ENCODE measurements at places on chromosomes 7 and 10.

GRCh38 chr7:30304177-30304884, 19.9 kb downstream of the ZNRF2 start:
- DNase-seq: no peak

DNA sequence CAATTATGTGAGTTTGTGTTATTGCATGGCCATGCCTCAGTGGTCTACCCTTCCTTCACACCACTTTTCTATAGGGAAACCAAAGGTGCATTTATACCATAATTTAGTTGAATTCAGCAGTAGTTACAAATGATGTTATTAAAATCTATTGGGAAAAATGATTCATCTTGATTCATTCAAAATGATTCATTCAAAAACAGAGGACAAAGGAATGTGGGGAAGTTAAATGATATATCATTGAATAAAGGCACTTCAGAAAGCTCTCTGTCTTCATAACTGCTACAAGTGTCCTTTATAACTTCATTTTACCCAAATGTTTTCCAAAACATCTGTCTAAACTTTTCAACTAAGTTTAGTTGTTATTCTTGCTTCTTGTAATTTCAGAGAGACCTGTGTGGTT, 722.9 kb downstream of the GRM8 start:
- DNase-seq: no peak

DNA sequence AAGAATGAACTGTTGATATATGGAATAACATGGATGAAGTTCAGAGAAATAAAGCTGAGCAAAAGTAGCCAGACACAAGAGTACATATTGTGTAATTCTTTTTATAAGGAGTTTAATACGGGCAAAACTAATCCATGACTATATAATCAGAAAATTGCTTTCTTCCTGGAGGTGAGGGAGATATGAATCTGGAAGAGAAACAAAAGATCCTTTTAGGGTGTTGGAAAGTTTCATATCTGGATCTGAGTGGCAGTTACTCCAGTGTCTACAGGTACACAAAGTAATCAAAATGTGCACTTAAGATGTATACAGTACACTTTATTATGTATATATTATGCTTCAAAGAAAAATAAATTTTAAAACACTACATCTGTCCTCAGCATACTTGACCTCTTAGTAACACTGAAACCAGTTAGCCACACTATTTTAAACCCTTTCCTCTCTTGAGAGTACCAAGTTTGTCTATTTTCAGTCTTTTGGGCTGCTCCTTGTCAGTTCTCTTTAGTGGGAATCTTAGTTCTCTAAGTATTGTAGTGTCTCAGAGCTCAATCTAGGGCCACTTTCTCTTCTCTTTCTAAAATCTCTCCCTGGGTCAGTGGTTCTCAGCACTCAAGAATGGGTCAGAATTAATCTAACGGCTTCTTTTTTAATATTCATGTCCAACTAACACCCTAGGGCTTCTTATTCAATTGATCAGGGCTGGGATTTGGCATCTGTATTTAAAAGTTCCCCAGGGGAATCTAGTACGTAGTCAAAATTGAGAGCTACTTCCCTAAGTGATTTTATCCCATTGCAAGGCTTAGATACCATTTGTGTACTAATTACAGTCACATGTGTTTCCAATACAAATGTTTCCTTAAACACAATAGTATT, 4.3 kb upstream of the LIPF start:
- no peak for DNase-seq

DNA sequence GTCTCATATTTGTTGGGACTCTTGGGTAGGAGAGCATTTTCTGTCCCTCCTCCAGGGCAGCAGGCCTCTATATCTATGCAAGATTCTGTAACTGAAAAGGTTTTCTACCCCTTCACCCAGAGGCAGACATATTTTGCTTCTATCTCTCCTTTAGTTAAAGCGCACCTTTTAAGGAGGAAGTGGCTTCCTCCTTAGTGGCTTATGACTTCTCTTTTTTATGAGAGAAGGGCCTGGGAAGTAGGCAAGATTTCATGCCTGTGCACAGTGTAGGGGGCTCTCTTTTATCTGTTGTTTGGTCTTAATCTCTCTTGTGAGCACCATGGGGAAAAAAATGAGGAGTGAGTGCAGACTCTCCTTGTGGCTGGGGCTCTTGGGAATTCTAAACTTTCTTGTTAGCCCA, 122.1 kb downstream of the LRMDA start:
- no peak for DNase-seq

GRCh38 chr7:67343572-67343971, 346.9 kb downstream of the TYW1 start:
- no peak for DNase-seq

DNA sequence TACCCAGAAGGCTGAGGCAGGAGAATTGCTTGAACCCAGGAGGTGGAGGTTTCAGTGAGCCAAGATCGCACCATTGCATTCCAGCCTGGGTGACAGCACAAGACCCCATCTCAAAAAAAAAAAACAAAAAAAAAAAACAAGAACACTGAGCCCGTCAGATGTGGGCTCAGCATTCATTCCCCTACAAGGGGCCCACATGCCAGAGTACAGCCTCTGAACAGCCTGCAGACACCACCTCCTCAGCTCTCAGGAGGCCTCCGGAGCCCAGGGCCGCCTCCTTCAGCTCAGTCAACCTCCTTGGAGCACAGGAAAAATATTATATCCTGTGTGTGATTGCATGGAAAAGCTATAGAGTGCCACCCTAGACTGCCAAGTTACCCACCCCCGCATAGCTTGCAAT, 112.3 kb downstream of the ABLIM1 start:
- no peak for DNase-seq

DNA sequence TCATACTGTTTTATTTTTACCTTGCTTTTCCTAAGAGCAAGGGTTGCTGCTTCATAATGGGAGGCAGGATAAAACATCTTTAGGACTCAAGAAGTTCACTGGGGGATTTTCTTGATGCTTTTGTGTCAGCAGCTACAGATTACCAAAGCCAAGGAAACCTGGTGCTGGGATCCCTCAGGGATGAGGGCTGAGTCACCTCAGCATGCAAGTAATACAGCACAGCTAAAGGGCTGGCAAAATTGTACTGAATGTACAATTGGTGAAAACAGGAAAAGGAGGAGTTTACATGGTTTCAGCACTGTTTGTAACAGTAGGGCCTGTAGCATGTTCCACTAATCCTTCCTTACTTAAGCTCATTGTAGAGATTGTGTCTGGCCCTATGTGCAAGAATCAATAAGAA, 1056.8 kb downstream of the SORCS1 start:
- DNase-seq: no peak

DNA sequence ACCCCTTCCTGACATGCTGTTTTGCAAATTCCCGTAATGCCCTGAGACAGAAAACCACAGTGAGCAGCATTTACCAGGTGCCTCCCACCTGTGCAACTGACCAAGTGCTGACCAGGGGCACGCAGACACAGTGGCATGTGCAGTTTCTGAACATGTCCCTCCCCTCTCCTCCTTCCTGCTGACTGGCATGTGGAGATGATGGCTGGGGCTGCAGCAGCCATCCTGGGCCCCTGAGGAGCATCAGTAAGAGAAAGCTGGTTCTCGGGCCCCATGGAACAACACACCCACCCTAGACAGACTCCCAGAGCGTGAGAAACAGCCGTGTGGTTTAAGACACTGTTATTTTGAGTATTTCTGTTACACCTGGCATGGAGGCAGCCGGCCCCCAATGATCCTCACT, 66.2 kb upstream of the PDGFA start:
- no peak for DNase-seq

- no peak for DNase-seq
Measured at GRCh38 chr7:132113536-132114371, 462.5 kb downstream of the PLXNA4 start.

- no peak for DNase-seq
Measured at GRCh38 chr7:88165697-88166096, 54.1 kb downstream of the SRI start.

- DNase-seq: no peak
Measured at GRCh38 chr7:9120331-9120730, 686.9 kb downstream of the NXPH1 start.

DNA sequence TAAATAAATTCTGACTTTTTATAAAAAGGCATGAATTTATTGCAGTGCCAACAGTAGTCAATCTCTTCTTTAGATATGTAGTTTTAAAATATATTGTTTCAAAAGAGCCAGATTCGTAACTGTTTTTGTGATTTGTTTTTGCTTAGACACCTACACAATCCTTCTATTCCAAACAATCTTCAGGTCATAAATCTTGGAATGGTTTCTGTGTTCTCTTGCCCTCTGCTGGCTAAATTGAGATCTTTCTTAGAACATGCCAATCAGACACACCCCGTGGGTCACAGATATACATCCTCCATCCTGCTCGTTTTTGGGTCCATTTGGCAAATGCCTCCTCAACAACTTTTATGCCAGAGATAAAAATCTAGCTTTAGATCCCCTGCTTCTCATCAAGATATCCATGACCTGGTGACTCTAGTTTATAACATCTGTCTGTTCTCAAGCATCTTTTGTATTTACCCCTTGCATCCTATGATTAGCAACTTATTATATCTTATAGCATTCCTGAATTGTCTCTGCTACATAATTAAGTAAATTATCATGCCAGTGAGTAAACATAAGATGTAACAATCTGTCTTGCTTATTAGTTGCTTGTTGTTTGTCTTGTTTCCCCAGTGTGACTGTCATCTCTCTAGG, 35.3 kb upstream of the IFRD1 start:
- no peak for DNase-seq

- no peak for DNase-seq
Measured at GRCh38 chr7:109890622-109891021, 1200.3 kb upstream of the LRRN3 start.

DNA sequence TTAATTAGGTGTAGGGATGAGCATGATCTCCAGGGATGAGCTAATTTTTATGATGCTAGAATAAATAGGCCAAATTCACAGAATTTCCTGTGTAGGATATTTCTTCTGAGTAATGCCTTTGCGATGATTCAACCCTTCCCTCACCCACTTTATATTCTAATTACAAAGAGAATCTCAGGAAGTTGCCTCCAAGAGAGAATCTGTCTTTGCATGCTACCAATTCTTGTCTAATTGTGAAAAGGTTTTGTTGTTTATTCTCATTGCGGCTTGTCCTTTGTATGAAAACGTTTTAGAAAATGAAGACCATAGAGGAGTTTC, 6.3 kb downstream of the C7orf57 start:
- no peak for DNase-seq

DNA sequence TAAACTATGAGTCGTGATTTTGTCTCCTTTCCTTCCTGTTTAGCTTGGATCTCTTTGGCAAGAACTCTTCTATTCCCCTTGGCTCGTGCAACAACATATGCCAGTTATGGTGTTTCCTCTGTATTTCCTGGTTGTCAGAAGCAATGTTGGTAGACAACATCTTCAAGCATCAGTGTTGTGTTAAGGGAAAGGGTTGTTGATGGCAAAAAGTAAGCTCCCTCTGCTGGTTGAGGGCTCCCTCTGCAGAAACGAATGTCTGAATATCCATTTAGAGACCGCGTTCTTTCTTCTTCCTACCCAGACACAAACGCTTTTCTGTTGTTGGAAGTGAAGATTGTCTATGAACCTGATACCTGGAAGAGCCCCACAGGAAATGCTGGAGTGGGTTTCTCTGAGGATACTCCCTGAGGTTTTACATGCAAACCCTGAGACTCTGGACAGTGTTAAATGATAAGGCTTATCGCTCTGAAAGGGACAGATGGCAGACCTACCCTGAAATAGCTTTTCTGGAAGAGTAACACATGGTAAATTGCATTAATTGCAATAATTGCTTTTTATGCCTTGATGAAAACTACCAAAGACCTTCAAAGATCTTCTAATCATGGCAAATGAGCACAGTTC, 23.5 kb upstream of the C1QL3 start:
- DNase-seq: peak; percentile 11

DNA sequence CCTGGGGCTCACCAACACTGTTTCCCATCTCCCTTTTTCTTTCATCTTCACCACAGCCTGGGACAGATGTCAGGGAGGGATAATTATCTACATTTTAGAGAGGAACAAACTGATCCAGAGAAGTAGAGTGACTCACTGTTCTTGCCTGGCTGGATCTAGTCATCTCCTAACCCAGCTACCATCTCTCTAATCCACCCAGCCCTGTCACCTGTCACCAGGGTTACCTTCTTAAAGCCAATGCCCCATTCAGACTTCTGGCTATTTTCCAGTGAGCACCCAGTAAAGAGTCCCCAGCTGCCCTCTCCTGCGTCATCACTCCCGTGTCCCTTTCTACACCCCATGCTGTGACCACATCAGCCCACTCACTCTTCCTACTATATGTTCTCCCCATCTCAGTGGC, 68.4 kb upstream of the DUSP5 start:
- no peak for DNase-seq

DNA sequence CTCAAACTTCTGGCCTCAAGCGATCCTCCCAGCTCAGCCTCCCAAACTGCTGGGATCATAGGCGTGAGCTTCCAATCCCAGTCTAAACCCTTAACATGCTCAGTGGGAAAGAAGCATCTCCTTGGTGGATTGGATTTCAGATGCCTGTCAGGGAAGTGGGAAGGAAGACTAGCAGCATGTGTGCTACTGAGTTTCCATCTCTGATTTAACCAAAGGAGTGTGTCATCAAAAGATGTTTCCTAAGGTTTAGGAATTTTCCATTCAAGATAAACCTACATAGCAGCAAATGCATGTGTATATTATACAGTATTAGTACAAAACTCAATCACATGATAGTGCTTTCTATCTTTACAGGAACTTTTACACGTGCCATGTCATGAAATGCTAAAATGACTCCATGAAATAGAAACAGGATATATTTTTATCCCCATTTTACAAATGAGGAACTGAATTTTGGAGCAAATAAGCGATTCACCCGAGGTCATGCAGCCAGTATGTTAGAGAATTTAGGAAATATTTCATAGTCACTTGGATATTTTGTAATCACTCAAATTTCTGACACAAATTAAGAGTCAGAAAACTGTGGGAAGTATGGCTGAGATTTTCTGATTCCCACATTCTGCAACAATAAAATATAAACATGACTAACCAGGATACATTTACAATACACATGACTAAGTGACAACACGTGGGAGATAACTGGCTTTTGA, 11.4 kb upstream of the TMEM26 start:
- DNase-seq: no peak

DNA sequence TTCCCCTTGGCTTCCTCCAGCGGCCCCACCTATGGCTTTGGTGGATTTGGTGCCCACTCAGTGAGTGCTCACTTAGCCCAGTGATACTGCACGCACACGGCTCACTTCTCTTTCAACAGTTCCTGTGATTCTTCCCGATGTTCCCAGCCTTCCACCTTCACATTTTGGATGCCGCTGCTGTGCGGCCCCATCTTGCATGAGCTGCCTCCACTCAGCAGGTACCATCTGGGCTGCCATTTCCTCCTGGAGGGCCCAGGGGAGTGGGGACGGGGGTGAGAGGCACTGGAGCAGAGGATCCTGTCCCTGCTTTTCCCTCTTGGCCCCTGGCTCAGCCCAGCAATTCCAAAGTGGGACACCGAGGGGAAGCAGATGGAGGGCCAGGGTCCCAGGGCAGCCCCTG, 323.3 kb upstream of the ZNF32 start:
- DNase-seq: no peak

Data from immature natural killer cell (primary cell).